CD4-positive, alpha-beta T cell treated with Interferon alpha-2 for 1 hour (primary cell): ENCODE measurements at places on chromosomes 6 and 20.

DNA sequence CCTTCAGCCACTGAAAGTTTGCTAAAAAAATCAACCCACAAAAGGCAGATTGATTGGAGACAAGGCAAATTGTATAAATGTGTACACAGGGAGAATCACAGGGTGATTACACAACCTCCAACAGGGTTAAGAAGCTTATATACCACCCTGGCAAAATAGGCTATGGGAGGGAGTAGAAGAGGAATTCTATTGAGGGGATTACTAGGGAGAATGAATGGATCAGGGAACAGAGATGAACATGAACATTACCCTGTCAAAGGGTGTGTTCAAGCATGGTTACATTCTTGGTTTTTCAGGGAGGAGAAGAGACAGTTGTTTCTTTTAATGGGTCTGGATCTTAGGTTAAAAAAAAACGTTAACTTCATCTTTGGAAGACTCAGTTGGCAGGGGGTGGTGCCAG lies 5.1 kb upstream of the MRS2 start:
- no peak for DNase-seq

DNA sequence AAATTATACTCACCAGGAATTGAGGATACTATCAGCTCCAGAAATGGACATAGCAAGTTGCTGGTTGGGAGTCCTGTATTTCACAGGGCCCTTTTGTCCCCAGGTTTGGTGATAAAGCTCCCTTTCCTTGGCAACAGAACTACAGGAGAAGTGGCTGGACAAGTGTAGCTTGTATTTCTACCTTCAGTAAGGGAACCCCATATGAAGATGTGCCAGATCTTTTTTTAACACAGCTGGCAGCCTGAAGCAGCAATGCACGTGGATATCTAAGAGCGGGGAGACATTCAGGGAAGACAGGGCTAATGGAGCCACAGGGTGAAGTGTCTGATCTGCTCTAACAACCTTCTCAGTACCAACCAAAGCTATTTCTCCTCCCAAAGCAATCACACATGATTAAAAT lies 373.9 kb upstream of the ID4 start:
- DNase-seq = no peak

DNA sequence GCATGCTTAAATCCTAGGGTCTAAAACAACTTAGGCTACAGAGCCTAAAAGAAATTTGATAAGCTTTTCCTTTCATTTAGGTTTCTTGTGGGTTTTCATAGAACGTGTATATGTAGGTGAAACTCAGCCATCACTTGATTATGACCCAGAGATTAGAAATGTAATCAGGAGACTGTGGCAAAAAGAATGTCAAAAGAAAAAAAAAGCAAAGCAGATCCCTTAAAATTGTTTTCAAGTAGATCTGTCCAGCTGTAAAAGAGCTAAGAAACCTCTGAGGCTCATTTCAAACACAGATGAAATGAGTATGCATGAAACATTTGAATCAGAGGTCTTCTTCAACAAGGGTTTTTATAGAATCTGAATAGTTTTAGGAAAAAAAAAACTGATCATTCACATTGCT lies 341.3 kb upstream of the PRDM1 start:
- DNase-seq = no peak

DNA sequence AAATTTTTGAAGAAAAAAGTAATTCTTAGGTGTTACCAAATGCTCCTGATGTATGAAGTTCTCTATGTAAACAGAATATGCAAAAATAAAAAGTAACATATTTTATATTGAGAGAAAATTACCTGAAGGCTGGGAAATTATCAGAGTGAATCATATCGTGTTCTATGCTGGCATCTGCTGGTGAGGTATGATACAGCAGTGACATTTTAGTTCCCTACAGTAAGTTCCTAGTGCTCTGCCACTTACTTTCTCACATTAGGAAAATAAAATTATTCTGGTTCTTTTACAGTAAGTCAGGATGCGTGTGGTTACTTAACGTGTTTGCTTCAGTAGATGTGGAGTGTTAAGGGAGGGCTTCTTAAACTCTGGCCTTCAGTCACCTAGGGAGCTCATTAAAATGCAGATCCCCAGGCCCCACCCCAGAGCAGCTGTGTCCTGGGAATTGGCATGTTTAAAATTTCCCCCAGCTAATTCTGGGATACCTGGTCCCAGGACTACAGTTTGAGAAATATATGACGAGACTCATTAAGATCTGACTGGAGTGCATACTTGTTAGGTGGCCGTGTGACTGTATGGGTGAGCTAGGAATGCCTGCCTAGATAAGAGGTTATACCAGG lies 3.2 kb downstream of the ACTR5 start:
- DNase-seq = no peak

DNA sequence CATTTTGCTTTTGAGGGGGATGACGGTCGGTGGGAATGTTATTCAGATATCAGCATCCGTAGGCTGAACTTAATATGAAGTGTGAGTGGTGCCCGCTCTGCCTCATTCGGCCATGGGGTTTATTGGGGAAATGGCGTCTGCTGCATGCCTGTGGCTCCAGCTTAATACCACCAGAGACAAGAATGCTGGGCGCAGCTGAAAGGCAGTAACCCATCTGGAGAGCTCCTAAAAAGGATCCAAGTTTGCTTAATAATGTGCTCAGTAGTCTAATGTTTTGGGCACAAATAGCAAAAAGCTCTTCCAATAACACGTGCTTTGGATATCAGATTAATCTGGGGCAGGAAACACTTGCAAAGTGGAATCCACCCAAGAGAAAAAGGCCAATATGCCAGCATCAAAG lies 273.0 kb upstream of the TAB2 start:
- DNase-seq = no peak

DNA sequence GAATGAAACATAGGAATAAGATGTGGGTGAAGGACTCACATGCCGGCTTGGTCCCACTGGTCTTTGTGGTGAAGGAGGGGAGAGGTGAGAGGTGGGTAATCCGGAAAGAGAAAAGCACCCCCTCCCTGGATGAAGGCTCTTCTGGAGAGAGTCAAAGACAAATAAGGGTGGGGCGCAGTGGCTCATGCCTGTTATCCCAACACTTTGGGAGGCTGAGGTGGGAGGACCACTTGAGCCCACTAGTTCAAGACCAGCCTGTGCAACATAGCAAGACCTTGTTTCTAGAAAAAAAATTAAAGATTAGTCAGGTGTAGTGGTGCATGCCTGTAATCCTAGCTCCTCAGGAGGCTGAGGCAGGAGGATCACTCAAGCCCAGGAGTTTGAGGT lies 3.1 kb downstream of the LTB start:
- peak; percentile 36 for DNase-seq

- DNase-seq = no peak
Measured at GRCh38 chr6:67679566-67680296, 955.4 kb upstream of the ADGRB3 start.

DNA sequence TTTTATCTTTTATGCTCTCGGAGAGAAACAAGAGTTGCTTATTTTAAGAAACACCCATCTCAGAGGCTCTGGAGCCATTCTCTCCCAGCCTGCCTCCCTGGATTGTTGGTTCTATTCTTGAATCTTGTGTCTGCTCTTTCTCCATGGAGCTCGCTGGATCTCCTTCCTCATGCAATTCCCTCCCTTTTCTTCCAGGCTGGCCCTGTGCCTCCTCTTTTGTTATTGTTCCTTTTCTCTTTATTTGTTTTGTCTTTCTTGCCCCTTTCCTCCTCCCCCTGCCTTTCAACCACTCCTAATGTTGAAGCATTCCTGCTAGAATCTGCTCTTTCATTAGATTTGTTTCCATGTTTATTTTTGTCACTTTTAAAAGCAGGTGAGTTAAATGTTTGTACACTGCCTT lies 76.5 kb downstream of the STMND1 start:
- DNase-seq = no peak

- no peak for DNase-seq
Measured at GRCh38 chr20:52888096-52888495, 84.1 kb upstream of the TSHZ2 start.

DNA sequence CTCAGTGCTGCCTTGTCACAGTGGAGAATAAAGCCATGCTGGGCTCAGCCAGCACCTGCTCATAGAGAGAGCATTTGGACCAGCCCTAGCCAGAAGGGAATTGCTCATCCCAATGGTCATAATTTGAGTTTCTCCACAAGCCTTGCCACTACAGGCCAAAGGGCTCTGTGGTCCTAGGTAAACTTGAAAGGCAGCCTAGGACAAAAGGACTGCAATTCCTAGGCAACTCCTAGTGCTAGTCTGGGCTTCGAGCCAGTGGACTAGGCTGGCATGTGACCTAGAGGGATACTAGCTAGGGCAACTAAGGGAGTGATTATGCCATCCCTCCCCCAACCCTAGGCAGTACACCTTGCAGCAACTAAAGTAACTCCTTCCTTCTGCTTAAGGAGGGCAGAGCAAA lies 516.2 kb downstream of the BCKDHB start:
- no peak for DNase-seq

DNA sequence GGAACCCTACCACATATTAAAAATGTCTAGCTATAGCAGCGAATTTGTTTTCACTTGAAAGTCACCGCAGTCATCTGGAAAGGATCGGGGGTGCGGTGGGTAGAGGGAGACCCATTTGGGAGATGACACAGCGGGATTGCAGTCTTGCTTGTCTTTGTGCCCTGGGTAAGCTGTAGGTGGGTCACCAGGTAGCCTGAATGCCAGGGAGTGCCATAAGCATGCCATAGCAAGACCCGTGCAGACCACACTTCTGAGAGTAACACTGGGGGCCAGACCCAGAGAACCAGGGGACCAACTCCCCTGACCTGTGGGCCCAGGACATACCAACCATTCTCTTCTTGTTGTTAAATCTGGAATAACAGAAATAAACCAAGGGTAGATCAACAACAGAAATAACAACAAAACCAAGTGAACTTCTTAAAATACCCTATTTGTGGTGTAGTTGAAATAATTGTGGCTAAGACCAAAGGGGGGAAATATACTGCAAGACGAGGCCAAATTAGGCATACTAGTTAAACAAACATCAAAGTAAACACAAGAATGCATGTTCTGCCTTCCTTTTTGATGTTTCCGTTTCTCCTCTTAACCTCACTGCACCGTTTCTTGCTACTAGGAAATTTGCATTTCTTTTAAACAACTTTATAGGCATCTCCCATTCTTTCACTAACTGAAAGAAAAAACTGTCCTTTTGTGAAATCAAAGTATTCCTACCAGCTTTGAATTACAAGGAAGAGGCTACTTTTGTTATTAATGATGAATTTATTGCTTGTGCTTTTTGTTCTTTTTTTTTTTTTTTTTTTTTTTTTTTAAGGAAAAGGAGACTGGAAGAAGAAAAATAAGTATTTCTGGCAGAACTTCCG lies 128.2 kb downstream of the SASH1 start:
- no peak for DNase-seq

DNA sequence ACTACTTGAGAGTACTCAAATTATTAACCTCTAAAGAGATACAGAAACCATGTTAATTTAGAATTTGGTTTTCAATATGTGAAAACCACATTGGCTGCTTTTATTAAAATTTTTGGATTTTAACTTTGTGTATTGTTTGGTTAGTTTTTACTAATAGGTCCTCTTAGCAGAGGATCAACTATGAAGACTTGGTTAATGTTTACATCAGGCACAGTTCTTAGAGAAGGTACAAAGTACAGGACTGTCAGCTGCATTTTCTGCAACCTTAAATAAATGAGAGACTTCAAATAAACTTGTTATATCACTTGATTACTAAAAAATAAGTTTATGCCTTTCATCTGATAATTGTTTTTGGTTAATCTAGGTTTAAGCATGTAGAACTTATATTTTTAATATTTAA lies 89.1 kb downstream of the PHF3 start:
- DNase-seq = no peak

GRCh38 chr20:4625687-4626086 lies 96.0 kb upstream of the PRND start:
- no peak for DNase-seq

GRCh38 chr6:29938746-29939508 lies 3.4 kb upstream of the HLA-A start:
- no peak for DNase-seq

DNA sequence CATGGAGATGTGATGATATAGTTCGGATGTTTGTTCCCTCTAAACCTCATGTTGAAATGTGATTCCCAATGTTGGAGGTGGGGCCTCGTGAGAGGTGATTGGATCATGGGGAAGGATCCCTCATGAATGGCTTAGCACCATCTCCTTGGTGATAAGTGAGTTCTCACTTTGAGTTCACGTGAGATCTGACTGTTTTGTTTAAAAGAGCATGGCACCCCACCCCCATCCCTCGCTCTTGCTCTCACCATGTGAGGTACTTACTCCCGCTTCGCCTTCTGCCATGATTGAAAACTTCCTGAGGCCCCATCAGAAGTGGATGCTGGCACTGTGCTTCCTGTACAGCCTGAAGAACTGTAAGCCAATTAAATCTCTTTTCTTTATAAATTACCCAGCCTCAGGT lies 10.9 kb downstream of the SLC32A1 start:
- no peak for DNase-seq
